Ascending aorta (tissue), 2 donors: ENCODE measurements at places on chromosomes 12 and 14.

DNA sequence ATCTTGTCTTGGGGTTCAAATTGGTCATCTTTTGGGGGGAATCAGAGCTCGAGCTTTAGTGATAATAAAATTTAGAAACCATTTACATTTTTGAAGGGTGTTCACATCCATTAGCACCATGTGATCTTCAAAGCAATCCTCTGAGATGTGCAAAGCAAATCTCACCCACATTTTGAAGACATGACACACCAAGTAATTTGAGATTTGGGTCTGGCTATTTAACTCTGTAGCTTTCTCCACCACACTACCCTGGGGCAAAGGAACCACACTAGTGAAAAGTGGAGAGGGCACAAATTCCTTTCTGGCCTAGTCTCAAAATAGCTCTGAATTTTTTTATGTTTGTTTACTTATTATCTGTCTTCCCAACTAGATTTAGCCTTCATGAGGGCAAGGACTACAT lies 46.6 kb upstream of the TMEM233 start:
- H3K27ac ChIP-seq: no peak overlapping the region
- H3K36me3 ChIP-seq: no peaks in the 10 kb centered on the region
- no peak for DNase-seq
- no peak overlapping the region for H3K4me3 ChIP-seq
- no peaks in the 10 kb centered on the region for H3K27me3 ChIP-seq
- H3K4me1 ChIP-seq: no peaks in the 10 kb centered on the region

- H3K27me3 ChIP-seq: no peaks in the 10 kb centered on the region
- H3K4me3 ChIP-seq: no peak overlapping the region
- H3K27ac ChIP-seq: no peak overlapping the region
- DNase-seq: no peak
- no peaks in the 10 kb centered on the region for H3K4me1 ChIP-seq
Measured at GRCh38 chr12:39112064-39112463, 206.7 kb upstream of the CPNE8 start.

GRCh38 chr12:111429828-111430432 lies 24.2 kb downstream of the SH2B3 start:
- H3K36me3 ChIP-seq: no peaks in the 10 kb centered on the region
- no peaks in the 10 kb centered on the region for H3K27me3 ChIP-seq
- H3K4me1 ChIP-seq: peaks cover 38% of the 10 kb centered on the region
- peak overlapping the region; percentile 23 for H3K4me3 ChIP-seq
- peak overlapping the region; percentile 60 for H3K27ac ChIP-seq
- no peak for DNase-seq

DNA sequence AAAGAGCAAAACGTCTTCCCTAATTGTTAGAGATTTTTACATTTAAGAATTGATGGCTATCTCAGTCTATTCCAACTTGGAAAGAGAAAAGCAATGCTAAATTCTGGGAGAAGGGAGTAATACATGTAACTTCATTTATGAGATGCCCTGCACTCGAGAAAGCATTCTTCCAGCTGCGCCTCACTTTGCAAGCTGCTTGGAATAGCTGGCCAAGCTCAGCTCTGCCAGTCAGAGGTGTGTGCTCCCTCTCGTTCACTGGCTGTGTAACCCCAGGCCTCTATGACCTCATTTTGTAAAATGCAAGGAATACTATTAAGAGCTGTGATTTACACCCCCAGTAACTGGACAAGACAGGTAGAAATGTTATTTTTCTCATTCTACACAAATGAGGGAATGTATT lies 79.1 kb downstream of the OTX2 start:
- H3K36me3 ChIP-seq: no peaks in the 10 kb centered on the region
- no peak for DNase-seq
- H3K27ac ChIP-seq: no peak overlapping the region
- no peaks in the 10 kb centered on the region for H3K4me1 ChIP-seq
- no peaks in the 10 kb centered on the region for H3K27me3 ChIP-seq
- no peak overlapping the region for H3K4me3 ChIP-seq

GRCh38 chr14:55430024-55430690 lies 10.3 kb downstream of the TBPL2 start:
- no peak overlapping the region for H3K27ac ChIP-seq
- no peaks in the 10 kb centered on the region for H3K4me1 ChIP-seq
- H3K27me3 ChIP-seq: no peaks in the 10 kb centered on the region
- no peaks in the 10 kb centered on the region for H3K36me3 ChIP-seq
- H3K4me3 ChIP-seq: no peak overlapping the region

GRCh38 chr12:111761099-111761498 lies 5.6 kb upstream of the ALDH2 start:
- DNase-seq: no peak
- H3K4me3 ChIP-seq: no peak overlapping the region
- no peak overlapping the region for H3K27ac ChIP-seq
- H3K27me3 ChIP-seq: no peaks in the 10 kb centered on the region
- no peaks in the 10 kb centered on the region for H3K36me3 ChIP-seq
- H3K4me1 ChIP-seq: peaks cover 22% of the 10 kb centered on the region

DNA sequence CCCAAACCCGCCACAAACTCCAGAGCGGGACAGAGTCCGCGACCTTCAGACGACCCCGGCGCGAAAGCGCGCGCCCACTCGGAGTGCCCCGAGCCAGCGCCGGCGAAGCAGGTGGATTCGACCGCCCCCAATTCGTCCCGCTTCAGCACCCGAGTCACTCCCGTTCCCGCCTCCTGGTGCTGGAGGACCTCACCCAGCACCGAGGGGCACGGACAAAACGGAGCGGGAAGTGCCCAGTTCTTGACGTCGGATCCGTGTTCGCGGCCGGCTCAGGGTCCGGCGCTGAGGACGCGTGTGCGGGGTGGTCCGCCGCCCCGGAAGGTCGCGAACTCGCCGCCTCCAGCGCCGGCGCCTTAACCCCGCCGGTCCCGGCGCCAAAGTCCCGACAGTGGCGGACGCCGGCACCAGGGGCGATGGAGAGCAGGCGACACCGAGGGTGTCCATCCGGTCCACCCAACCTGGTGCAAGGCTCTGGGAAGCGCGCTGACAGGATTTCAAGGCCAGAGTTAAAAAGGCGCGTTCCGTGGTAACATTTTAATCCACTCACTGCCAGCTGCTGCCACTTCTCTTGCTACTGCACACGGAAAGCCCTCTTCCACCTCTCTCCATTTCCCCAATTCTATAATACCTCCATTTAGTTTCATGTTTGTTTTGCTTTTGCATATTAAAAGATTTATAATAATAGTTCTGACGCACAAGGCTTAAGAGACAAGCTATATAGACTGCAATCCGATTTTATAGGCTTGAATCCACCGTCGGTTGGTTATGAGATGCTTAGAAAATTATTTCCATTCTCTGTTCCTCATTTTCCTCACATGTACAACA lies 240.0 kb upstream of the CPNE8 start:
- no peak overlapping the region for H3K27ac ChIP-seq
- DNase-seq: no peak
- H3K36me3 ChIP-seq: no peaks in the 10 kb centered on the region
- no peaks in the 10 kb centered on the region for H3K4me1 ChIP-seq
- H3K27me3 ChIP-seq: no peaks in the 10 kb centered on the region

DNA sequence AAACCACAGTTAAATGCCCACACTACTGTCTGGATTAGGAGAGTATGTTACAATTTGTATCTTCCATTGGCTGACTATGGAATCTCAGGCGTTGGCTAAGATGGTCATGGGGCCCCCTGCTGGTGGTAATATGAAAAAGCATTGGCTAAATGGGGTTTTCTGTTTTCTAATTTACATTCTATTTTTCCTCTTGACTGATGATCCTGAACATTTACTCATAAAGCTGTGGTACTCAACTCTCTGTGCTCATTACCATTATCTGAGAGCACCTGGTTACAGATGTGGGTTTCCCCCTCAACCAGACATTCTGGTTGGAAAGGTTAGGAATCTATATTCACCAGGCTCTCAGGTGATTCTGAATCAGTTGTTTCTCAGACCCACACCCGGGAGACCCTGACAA lies 64.8 kb downstream of the WSCD2 start:
- no peak overlapping the region for H3K4me3 ChIP-seq
- no peaks in the 10 kb centered on the region for H3K4me1 ChIP-seq
- H3K27me3 ChIP-seq: no peaks in the 10 kb centered on the region

DNA sequence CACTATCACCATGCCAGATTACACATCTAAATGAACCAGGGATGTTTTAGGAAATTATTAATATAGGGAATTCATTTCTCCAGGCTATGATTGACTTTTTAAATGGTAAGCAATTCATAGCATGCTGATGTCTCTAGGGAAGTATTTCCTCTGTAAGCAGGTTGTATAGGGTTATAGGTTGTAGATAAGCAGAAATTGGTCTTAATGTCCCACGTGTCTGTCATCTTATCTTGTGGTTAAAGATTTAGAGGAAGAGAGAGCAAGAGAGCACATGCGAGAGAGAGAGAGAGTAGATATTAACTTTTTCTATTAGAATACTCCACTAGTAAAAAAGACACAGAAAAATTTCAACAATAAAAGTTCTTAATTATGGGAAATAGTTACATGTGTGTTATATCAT lies 32.6 kb downstream of the TRHDE start:
- no peak for DNase-seq
- H3K27me3 ChIP-seq: no peaks in the 10 kb centered on the region
- no peak overlapping the region for H3K4me3 ChIP-seq

- H3K27ac ChIP-seq: no peak within 1 kb of the TSS
- DNase-seq: no peak
- no peaks in the 10 kb centered on the region for H3K36me3 ChIP-seq
- peaks cover 2% of the 10 kb centered on the region for H3K4me1 ChIP-seq
Measured at GRCh38 chr12:2857021-2857431, at the start of gene TEX52. TEX52 (minus strand) TSS chr12:2857039; CDS start chr12:2857026, 13 bp downstream.

GRCh38 chr12:57049119-57049446 lies 846 bp downstream of the MYO1A start:
- no peak for DNase-seq
- H3K27ac ChIP-seq: no peak overlapping the region
- no peak overlapping the region for H3K4me3 ChIP-seq
- H3K4me1 ChIP-seq: no peaks in the 10 kb centered on the region
- H3K36me3 ChIP-seq: no peaks in the 10 kb centered on the region
- H3K27me3 ChIP-seq: no peaks in the 10 kb centered on the region

DNA sequence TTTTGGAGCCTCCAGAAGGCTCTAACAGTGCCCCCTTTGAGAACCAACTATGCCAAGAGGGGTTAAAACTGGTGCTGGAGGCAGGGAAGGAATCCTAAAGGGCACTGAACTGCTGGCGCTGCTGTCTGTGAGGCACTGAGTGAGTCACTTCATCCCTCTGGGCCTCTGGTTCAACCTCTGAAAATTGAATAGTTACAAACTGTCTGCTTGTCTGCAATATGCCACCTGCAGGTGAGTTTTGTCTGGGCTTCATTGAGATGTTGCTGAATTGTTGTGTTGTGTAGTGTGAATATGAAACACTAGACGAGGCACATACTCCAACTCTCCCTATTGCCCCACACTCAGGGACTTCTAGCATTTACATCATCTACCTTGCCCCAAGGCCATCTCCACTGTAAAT lies 68.0 kb downstream of the GRIN2B start:
- no peaks in the 10 kb centered on the region for H3K4me1 ChIP-seq
- H3K27me3 ChIP-seq: no peaks in the 10 kb centered on the region
- no peak for DNase-seq
- no peak overlapping the region for H3K4me3 ChIP-seq
- H3K27ac ChIP-seq: no peak overlapping the region

DNA sequence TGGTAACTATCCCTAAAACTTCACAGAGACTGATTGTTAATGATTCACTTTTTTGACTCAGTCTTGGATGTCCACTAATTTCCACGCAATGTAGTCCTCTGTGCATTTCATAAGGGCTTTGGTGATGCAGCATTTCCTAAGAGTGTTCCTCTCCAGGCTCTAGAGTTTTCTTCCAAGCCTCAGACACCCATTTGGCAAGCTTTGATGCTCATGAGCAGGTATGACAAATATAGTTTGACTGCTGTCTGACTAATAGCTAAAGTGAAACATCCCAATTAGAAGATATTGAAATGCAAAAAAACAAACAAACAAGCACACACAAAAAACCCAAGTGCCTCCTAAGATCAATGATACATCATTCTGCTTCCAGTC lies 1.5 kb upstream of the VAMP1 start:
- H3K36me3 ChIP-seq: no peaks in the 10 kb centered on the region
- H3K4me3 ChIP-seq: no peak overlapping the region
- no peak for DNase-seq
- no peaks in the 10 kb centered on the region for H3K27me3 ChIP-seq
- H3K4me1 ChIP-seq: no peaks in the 10 kb centered on the region

DNA sequence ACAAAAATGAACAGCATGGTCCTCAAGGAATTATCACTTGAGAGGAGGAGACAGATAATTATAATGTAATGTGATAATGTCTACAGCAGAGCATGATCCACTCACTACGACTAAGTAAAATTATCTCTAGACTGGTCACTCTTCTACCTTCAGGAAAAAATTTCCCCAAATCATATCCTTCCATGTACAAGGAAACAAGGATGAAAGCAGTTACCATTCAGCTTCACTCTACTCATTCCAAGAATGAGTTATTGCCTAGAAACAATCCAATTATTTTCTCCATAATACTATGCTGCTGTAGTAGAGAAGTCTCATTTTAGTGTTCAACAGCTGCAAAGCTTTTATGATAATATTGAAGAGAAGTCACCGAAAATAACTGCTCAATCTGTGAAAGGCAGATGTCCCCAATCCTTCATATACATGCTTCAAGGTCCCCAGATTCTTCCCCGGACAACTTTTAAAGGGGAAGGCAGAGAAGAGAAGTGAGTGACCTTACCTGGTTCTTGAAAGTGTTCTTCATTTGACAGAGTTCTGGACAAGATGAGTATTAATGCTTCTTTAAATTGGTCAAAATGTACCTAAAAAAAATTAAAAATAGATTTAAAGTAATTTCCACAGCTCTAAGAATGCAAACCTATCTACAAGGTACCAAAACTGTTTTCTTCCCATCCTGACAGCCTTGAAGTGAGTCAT lies 24.6 kb downstream of the NIN start:
- no peak for DNase-seq
- H3K4me3 ChIP-seq: no peak overlapping the region
- H3K4me1 ChIP-seq: peaks cover 6% of the 10 kb centered on the region
- H3K27ac ChIP-seq: no peak overlapping the region
- no peaks in the 10 kb centered on the region for H3K36me3 ChIP-seq
- H3K27me3 ChIP-seq: no peaks in the 10 kb centered on the region

- H3K27me3 ChIP-seq: no peaks in the 10 kb centered on the region
- no peaks in the 10 kb centered on the region for H3K36me3 ChIP-seq
- no peak overlapping the region for H3K4me3 ChIP-seq
- no peak for DNase-seq
- no peaks in the 10 kb centered on the region for H3K4me1 ChIP-seq
Measured at GRCh38 chr14:32049361-32050088, 27.6 kb upstream of the ARHGAP5 start.

DNA sequence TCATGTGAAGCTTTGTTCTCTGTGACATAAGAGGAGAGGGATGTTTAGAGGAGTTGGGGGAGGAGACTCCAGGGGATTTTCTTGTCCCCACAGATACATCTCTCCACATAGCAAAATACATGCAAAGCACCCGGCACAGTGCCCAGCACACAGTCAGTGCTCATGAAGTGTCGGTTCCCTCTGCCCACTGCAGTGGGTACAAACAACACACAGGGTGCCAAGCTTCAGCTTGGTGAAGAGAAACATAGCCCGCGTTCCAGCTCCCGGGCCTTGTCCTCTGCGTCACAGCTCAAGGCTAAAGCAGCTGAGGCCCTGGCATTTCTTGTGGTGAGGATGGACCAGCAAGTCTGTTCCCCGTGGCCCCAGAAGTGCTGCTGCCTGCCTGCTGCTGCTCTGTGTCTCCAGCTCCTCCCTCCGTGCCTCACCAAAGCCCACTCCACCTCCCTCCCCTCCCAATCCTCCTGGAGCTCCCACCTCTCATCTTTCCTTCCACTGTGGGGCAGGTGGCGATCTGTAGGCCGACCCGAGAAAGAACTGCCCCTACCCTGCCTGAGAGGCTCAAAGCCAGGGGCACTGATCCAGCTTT lies 57.0 kb upstream of the FKBP4 start:
- H3K36me3 ChIP-seq: no peaks in the 10 kb centered on the region
- H3K4me3 ChIP-seq: no peak overlapping the region
- DNase-seq: no peak
- H3K4me1 ChIP-seq: no peaks in the 10 kb centered on the region
- no peak overlapping the region for H3K27ac ChIP-seq
- no peaks in the 10 kb centered on the region for H3K27me3 ChIP-seq
